ENCODE measurements at places on chromosomes 5 and 9.
A peak's percentile ranks its signal among the peaks of the same experiment; 100 is the strongest.

GRCh38 chr5:93385655-93386054, 195.4 kb downstream of the NR2F1-AS1 start:
- no peak for DNase-seq

- no peak for DNase-seq
Measured at GRCh38 chr5:116522356-116523136, 52.1 kb downstream of the SEMA6A start.

- DNase-seq: no peak
Measured at GRCh38 chr5:111366388-111366787, 142.2 kb downstream of the CAMK4 start.

DNA sequence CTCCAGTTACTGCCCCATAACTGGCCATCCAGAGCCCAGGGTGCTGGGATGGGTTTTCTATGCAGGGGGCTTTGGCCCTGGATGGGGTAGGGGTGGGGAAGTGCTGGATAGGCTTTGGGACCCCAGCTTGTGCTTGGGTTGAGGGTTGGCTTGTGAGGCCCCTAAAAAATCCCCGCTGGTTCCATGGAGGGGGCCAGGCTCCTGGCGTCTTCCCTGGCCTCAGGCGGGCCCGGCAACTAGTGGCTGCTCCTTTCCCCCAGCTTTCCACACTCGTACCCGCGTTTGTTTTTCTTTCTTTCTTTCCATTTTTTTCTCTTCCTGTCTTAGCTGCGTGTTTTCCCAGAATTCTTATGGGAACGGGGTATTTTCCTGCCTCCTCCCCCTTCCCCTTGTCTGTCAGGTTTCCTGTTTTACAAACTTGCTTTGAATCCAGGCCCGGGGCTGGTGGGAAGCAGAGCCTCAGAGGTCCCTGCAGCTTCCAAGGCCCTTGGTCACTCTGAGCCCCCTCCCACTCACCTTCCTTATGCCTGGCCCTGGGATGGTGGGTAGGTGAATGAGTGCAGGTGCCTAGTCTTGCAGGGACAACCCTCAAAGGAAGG, 40.2 kb downstream of the RGS3 start:
- no peak for DNase-seq

- DNase-seq: no peak
Measured at GRCh38 chr5:125587631-125588030, 835.6 kb upstream of the GRAMD2B start.

DNA sequence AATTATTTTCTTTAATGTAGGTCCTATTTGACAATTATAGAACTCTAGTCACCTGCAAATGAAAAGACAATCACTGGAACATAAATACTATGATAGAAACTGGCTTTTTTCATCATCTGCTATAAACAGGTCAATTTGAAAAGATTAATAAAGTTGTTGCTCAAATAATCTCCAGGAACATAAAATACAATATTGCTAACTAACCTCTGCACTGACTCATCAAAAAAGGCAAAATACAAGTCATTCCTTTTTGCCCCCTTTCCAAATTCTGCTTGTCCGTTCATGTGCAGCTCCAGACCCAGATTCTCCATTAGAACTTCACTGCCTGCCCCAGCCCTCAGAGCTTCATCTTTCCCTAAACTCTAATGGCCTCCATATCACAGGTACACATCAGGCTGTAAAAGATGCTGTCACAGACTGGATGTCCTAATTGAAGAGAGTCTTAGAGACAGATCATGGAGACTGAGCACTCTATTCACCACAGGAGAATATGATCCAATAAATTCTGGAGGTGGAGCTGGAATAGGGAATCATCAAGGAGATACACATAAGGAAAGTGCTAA, 1.6 kb downstream of the DCTN4 start:
- no peak for DNase-seq

DNA sequence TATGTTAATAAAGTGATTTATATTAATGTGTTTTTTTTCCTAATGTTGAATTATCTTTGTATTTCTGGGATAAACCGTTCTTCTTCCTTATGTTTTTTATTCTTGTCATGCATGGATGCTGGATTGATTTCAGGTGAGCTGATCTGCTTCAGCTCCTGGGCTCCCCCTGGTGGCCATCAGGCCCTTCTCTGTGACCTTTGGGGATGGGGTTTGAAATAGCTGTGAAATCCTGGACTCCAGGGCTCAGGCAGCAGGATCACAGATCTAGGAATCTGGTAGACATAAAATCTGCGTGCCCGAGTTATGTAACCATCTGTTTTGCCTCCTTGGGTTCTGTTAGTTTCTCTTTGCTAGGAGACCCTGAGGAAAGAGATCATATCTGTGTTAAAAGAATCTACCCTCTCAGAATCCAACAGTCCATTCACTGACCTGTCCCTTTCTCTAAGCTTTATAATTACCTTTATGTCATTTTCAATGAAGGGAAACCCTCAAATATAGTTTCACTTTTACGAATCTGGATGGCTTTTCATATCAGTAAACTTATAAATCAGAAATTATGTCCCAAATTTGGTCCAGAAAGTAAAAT, 12.2 kb upstream of the OR13J1 start:
- DNase-seq: peak; percentile 85

DNA sequence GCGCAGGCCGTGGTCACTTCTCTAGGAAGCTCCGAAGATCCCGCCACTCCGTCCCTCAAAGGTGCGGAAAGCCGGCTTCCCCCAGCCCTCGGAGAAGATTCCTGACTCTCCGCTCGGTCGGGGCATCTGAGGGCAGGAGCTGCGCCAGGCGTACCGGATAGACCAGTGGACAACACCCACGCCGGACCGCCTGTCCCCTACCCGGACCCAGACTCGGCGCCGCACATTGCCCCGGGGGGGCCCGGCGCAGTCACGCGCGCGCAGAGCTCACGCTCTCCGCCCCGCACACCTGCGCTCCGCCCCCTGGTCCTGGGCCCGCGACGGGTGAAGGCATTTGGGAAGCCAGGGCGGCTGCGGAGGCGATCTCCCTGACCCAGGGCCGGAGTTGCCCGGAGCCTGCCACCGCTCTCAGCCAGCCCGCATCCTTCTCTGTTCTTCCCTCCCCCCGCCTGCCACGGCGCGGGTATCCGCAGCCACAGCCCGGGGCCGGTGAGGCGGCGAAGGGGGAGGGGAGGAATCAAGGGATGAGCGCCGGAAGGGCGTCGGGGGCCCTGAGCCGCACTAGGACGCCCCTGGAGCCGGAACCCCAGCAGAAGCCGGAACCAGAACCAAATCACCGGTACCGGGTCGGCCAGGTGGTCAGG, 448 bp downstream of the RELL2 start:
- DNase-seq: peak; percentile 47

GRCh38 chr9:133713150-133713959, 24.8 kb downstream of the SARDH start:
- DNase-seq: no peak

- DNase-seq: no peak
Measured at GRCh38 chr9:128145536-128145935, 3.7 kb upstream of the LCN2 start.

- DNase-seq: no peak
Measured at GRCh38 chr9:35798658-35799374, 7.4 kb downstream of the NPR2 start.

- DNase-seq: no peak
Measured at GRCh38 chr5:169012450-169012849, 288.5 kb downstream of the SLIT3 start.

GRCh38 chr5:74257645-74258313, 382.7 kb downstream of the ENC1 start:
- no peak for DNase-seq

GRCh38 chr5:131302506-131302905, 38.7 kb downstream of the CDC42SE2 start:
- no peak for DNase-seq
